ENCODE measurements at places on chromosomes 6 and 20. TPM values are rescaled to one million over a fixed set of nuclear protein-coding genes. Genes with fewer than 3 reads are reported as not detected.

DNA sequence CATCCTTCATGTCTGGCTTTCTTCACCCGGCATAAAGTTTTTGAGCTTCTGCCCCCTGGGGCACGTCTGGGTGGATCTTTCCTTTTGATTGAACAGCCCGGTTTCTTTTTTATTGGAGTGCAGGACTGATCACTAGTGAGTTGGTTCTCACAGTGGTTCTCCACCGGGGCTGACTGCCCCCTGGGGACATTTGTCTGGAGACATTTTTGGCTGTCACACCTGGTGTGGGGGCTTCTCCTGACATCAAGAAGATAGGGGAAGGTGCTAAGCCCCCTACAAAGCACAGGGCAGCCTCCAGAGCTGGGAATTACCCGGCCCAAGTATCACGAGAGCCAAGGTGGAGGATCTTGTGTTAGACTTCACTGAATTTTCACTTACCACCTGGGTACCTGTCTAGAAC, 25.7 kb upstream of the IRF4 start:
- no peak for DNase-seq

- no peak for DNase-seq
Observed at GRCh38 chr20:59696476-59696875, 92.1 kb downstream of the PHACTR3 start.

The ARFRP1 gene
- 46.9 TPM for total RNA-seq

GRCh38 chr6:7911345-7911725, 747 bp upstream of the TXNDC5 start:
- no peak for DNase-seq

The PRL gene
- total RNA-seq: not detected

The SNPH gene
- total RNA-seq: 6.3 TPM

The MYLK2 gene
- total RNA-seq: 8.5 TPM

The SSTR4 gene
- total RNA-seq: not detected

- no peak for DNase-seq
Observed at GRCh38 chr6:144285548-144285797, 338 bp downstream of the UTRN start.

The XKR7 gene
- not detected for total RNA-seq

The GSTA2 gene
- total RNA-seq: not detected

GRCh38 chr6:118696271-118696670, 44.9 kb upstream of the CEP85L start:
- no peak for DNase-seq

DNA sequence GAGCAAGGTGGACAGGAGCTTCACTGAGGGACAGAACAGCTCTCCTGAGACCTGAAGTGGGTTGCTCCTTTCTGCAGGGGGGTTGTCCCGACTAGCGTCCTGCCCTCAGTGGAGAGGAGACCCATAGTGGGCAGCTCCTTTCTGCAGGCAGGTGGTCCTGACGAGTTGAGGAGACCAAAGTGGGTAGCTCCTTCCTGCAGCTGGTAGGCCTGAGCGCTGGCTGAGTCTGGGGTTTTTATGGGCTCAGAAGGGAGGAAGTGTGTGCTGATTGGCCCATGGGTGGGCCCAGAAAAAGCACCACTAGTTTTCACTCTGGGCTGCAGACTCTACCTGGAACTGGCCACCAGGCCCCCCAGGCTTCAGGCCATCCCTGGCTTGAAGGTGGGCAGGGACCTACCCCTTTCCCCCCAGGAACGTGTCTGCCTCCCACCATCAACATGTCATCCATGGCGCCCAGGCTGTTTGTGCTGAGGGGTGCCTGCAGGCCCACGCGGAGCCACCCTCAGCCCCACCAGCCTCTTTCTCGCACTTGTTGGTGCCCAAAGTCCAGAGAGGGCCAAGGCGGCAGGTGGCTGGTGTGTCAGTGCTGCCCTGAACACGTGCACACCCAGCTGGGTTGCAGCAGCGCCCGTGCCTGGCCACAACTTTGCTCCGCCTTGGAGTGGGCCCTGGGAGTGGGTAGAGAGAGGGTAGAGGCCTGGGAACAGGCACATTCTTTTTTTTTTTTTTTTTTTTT, 1.6 kb upstream of the DEK start:
- no peak for DNase-seq

DNA sequence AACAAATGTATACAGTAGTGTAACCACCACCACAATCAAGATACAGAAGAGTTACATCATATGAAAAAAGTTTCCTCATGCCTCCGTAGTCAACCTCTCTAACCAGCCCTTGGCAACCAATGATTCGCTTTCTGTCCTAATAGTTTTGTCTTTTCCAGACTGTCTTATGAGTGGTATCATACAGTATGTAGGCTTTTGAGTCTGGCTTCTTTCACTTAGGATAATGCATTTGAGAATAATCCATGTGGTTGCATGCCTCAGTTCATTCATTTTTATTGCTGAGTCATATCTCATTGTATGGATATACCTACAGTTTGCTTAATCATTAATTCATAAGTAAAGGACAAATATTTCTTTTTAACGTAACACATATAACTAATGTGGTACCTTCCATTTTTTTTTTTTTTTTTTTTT, 86.4 kb upstream of the RIPOR2 start:
- no peak for DNase-seq

GRCh38 chr6:149046822-149047246, 270.7 kb upstream of the TAB2 start:
- no peak for DNase-seq

The BPIFB4 gene
- total RNA-seq: not detected

The XRN2 gene
- total RNA-seq: 121 TPM

GRCh38 chr6:147528511-147529145, 20.1 kb downstream of the SAMD5 start:
- no peak for DNase-seq

The ZNF311 gene
- total RNA-seq: 0.17 TPM

The RNF182 gene
- total RNA-seq: 0.85 TPM

All from dermis blood vessel endothelial cell (primary cell).